ENCODE measurements at places on chromosomes 4 and X. TPM values are rescaled to one million over a fixed set of nuclear protein-coding genes. Genes with fewer than 3 reads are reported as not detected.

Gene PHOX2B
- not detected for total RNA-seq

Gene PAPSS1
- total RNA-seq = 155 TPM

Gene CSAG2
- not detected for total RNA-seq

Gene PRSS12
- total RNA-seq = 15.3 TPM

Gene NALF2
- not detected for total RNA-seq

Gene NKAP
- 9.8 TPM for total RNA-seq

Gene INTS6L
- total RNA-seq = 5.8 TPM

Gene APEX2
- total RNA-seq = 10.9 TPM

Gene ETDA
- not detected for total RNA-seq

Gene ZGRF1
- 9.1 TPM for total RNA-seq

Gene CXCL5
- 0.22 TPM for total RNA-seq

Gene SLITRK4
- total RNA-seq = 2.1 TPM

Gene TLR10
- not detected for total RNA-seq

Gene P2RY4
- not detected for total RNA-seq

Gene PAGE2
- total RNA-seq = not detected

Gene TCEAL5
- total RNA-seq = not detected

Gene ABCD1
- total RNA-seq = 19.0 TPM

- H3K4me3 ChIP-seq = no peak overlapping the region
- H3K27me3 ChIP-seq = no peaks in the 10 kb centered on the region
- peaks cover 10% of the 10 kb centered on the region for H3K36me3 ChIP-seq
- no peak for DNase-seq
- no peak overlapping the region for H3K27ac ChIP-seq
- H3K4me1 ChIP-seq = peaks cover 14% of the 10 kb centered on the region
Measured at GRCh38 chr4:86522349-86522748, 71.8 kb upstream of the PTPN13 start.

- no peak overlapping the region for H3K4me3 ChIP-seq
- peaks cover 2% of the 10 kb centered on the region for H3K27me3 ChIP-seq
- DNase-seq = no peak
- no peaks in the 10 kb centered on the region for H3K4me1 ChIP-seq
Measured at GRCh38 chr4:42843694-42844093, 48.8 kb upstream of the GRXCR1 start.

DNA sequence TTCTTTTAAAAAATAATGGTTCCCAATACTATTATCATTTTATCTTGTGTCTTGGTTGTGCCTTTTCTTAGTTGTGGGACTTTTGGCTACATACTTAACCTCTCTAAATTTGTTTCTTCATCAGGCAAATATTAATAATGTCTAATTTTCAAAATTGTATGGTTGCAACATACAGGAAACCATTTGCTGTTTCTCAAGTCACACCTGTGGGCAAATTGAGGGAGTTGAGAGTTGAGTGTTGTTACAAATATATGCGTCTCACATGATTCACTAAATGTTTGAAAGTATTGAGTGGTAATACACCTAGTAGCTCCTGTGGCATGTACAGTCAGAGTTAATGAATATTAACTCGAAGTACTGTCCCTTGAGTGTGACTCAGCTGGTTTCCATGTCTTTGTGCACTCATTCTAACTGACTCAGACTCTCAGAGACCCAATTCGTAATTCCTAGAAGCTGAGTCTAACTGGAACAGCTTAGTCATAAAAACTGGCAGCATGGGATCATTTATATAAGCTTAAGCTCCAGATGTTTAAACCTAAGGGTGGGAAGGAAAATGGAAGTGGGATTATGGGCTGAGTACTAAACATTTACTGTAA, 802.4 kb downstream of the TRIML1 start:
- peaks cover 2% of the 10 kb centered on the region for H3K36me3 ChIP-seq
- DNase-seq = no peak
- H3K4me3 ChIP-seq = no peak overlapping the region
- peaks cover 18% of the 10 kb centered on the region for H3K4me1 ChIP-seq

DNA sequence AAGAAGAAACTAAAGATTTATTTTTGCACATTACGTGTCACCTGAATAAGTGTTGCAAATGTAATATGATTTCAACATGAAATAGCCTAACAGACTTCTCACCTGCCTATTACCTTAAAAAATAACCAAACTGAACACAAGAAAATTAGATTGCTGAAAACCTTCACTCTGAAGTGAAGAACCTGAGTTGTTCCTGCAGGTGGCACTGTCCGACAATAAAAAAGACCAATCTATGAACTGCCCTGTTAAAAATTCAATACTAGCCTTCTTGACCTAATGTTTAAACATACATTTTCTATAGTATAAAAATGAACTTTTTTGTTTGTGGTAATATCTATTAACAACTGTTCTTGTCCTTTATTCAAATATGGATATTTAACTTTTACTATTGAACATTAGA, 69.2 kb upstream of the PNPLA4 start:
- no peaks in the 10 kb centered on the region for H3K36me3 ChIP-seq
- DNase-seq = no peak
- no peak overlapping the region for H3K4me3 ChIP-seq

- no peaks in the 10 kb centered on the region for H3K27me3 ChIP-seq
- peak overlapping the region; percentile 69 for H3K4me3 ChIP-seq
- H3K27ac ChIP-seq = peak overlapping the region; percentile 74
- H3K36me3 ChIP-seq = no peaks in the 10 kb centered on the region
Measured at GRCh38 chr4:102500352-102500695, 835 bp upstream of the NFKB1 start.

DNA sequence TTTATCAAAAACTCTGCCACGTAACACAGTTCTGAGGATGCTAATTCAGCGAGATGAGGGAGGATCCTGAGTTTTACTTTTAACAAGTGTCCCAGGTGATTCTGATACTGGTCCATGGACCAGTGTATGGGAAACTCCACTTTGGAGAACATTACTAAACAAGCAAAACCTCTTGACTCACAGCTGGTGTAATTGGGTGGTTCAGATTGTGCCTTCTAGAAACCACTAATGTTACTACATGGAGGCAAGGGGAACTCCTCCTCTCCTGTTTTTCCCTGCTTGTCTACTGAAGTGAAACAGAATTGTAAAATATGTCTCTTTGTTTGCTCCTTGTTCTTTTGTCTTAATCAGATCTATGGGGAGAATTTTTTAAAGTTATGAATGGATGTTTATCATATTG, 62.6 kb downstream of the FRAS1 start:
- no peaks in the 10 kb centered on the region for H3K36me3 ChIP-seq
- peaks cover 16% of the 10 kb centered on the region for H3K4me1 ChIP-seq
- no peak for DNase-seq
- H3K4me3 ChIP-seq = no peak overlapping the region
- no peak overlapping the region for H3K27ac ChIP-seq
- H3K27me3 ChIP-seq = no peaks in the 10 kb centered on the region

DNA sequence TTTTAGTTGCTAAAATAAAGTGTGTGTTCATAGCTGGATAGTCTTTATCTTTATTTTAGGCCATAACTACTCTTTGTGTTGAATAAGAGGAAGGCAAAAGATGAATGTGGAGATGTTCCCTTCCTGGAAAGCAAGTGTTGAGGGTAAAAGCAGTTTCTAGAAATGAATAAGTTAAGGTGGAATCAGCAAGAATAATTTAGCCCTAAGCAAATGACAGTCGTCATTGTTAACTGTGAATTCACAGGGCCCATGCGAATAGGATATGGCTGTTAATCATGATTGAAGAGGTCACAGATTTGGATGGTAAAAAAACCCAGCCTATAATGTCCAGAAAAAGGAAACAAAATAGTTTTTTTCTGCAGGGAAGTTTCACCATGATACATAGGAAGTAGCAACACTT, 167.8 kb upstream of the PPP3CA start:
- no peak overlapping the region for H3K4me3 ChIP-seq
- no peak for DNase-seq
- peaks cover 20% of the 10 kb centered on the region for H3K27me3 ChIP-seq

- no peaks in the 10 kb centered on the region for H3K36me3 ChIP-seq
- no peaks in the 10 kb centered on the region for H3K4me1 ChIP-seq
- peaks cover 21% of the 10 kb centered on the region for H3K27me3 ChIP-seq
- no peak overlapping the region for H3K4me3 ChIP-seq
Measured at GRCh38 chr4:163201358-163201757, 34.7 kb upstream of the NAF1 start.

DNA sequence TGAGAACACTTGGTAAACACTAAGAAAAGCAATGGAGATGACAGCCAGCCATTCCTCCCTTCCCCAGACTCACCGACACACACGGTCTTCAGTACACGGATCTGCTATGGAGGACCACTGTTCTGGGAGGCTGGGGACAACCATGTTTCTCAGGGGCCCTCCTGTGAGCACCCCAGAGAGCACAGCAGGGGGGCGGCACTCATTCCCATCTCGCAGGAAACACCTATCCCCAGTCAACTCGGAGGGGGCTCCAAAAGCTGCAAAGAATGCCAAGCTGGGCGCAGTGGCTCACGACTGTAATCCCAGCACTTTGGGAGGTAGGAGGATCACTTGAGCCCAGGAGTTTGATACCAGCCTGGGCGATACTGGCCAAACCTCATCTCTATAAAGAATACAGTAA, 172.1 kb downstream of the AFAP1 start:
- peaks cover 47% of the 10 kb centered on the region for H3K36me3 ChIP-seq
- H3K4me3 ChIP-seq = no peak overlapping the region
- H3K4me1 ChIP-seq = peaks cover 8% of the 10 kb centered on the region
- H3K27ac ChIP-seq = no peak overlapping the region
- peak; percentile 72 for DNase-seq
- no peaks in the 10 kb centered on the region for H3K27me3 ChIP-seq

DNA sequence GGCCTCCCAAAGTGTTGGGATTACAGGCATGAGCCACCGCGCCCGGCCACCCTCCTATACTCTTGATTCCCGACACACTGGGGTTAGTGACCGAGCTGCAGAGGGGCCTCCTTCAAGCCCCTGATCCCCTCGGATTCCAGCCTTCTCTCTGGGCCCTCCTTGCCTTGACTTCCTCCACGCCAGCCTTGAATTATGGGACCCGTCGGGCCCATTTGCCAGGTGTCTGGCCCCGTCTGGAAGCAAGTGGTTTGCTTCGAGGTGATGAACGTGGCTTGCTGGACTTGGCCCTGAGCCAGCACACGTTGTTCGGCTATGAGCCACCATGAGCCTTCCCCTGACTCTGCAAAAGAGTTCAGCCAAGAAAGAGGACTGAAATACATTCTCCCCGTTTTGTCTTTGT, 37.4 kb upstream of the GRPEL1 start:
- H3K4me3 ChIP-seq = no peak overlapping the region
- H3K27me3 ChIP-seq = peaks cover 9% of the 10 kb centered on the region
- H3K4me1 ChIP-seq = peaks cover 27% of the 10 kb centered on the region
- peaks cover 2% of the 10 kb centered on the region for H3K36me3 ChIP-seq

GRCh38 chr4:140158365-140159030, 4.5 kb upstream of the MAML3 start:
- H3K4me1 ChIP-seq = peaks cover 26% of the 10 kb centered on the region
- no peak overlapping the region for H3K4me3 ChIP-seq
- DNase-seq = no peak
- H3K27ac ChIP-seq = no peak overlapping the region

- H3K27me3 ChIP-seq = peaks cover 18% of the 10 kb centered on the region
- H3K4me1 ChIP-seq = peaks cover 7% of the 10 kb centered on the region
- peak overlapping the region; percentile 55 for H3K4me3 ChIP-seq
- DNase-seq = no peak
Measured at GRCh38 chrX:24371391-24371972, 11.0 kb downstream of the SUPT20HL1 start.

DNA sequence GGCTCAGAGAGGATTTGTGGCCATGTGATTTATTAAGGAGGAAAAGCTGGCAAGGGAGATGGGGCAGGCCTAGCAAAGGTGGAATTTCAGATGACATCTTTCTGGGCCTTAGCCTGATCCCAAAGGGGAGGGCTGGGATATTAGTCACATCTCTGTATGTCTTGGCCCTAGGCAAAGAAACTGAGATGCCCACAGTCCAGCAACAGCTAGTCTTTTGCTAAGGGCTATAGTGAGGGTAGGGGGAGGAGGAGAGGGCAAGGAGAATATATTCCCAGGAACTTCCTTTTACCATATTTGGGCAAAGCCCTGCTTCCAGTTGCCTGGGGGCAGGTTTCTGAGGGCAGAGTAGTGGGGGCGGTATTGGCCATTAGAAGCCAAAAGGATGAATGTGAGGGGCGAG, 209.8 kb upstream of the NR3C2 start:
- no peak for DNase-seq
- no peak overlapping the region for H3K4me3 ChIP-seq
- no peaks in the 10 kb centered on the region for H3K27me3 ChIP-seq
- H3K4me1 ChIP-seq = no peaks in the 10 kb centered on the region
- no peaks in the 10 kb centered on the region for H3K36me3 ChIP-seq

- H3K36me3 ChIP-seq = no peaks in the 10 kb centered on the region
- H3K27me3 ChIP-seq = peaks cover 42% of the 10 kb centered on the region
- no peak for DNase-seq
- H3K4me3 ChIP-seq = no peak overlapping the region
- no peak overlapping the region for H3K27ac ChIP-seq
Measured at GRCh38 chr4:7189066-7189465, 3.3 kb upstream of the SORCS2 start.

GRCh38 chr4:136867465-136867864, 664.8 kb downstream of the PCDH18 start:
- no peaks in the 10 kb centered on the region for H3K27me3 ChIP-seq
- DNase-seq = peak; percentile 47
- peaks cover 8% of the 10 kb centered on the region for H3K4me1 ChIP-seq
- H3K4me3 ChIP-seq = no peak overlapping the region

DNA sequence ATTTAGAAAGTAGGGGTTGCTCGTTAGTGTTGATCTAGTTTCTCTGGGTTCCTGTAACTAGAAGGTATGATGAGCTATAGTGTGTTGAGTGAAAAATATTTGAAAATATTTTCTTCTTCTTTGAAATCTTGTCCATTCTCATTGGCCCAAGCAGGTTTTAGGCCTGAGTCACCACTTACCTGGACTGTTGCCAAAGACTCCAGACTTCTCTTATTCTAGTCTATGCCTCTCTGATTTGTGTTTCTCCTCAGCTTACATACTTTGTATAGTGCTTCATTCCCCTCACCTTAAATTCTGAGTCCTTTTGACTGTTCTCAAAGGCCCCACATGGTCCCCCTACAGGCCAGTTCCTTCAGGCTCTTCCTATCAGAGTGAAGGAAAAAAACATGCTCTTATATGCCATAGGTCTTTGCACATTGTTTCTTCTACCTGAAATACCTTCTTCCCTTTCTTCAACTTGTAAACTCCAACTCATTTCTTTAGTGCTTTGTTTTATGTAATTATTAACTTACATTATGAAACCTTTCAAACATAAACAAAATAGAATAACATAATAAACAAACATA, 258.2 kb downstream of the PPP1R2C start:
- no peak for DNase-seq
- peaks cover 15% of the 10 kb centered on the region for H3K4me1 ChIP-seq
- no peaks in the 10 kb centered on the region for H3K36me3 ChIP-seq

- peaks cover 25% of the 10 kb centered on the region for H3K4me1 ChIP-seq
- H3K36me3 ChIP-seq = peaks cover under 1% of the 10 kb centered on the region
- H3K27me3 ChIP-seq = no peaks in the 10 kb centered on the region
Measured at GRCh38 chr4:76374798-76375197, 46.1 kb downstream of the CCDC158 start.

GRCh38 chr4:184899261-184900134, 73.7 kb upstream of the ACSL1 start:
- no peak overlapping the region for H3K27ac ChIP-seq
- H3K36me3 ChIP-seq = no peaks in the 10 kb centered on the region
- no peak for DNase-seq
- H3K4me1 ChIP-seq = no peaks in the 10 kb centered on the region
- H3K27me3 ChIP-seq = peaks cover 6% of the 10 kb centered on the region
- no peak overlapping the region for H3K4me3 ChIP-seq
